ENCODE measurements at places on chromosomes 12 and 14. TPM values are rescaled to one million over a fixed set of nuclear protein-coding genes. Genes with fewer than 3 reads are reported as not detected.
A peak's percentile ranks its signal among the peaks of the same experiment; 100 is the strongest.

Gene PLD4
- not detected for total RNA-seq

DNA sequence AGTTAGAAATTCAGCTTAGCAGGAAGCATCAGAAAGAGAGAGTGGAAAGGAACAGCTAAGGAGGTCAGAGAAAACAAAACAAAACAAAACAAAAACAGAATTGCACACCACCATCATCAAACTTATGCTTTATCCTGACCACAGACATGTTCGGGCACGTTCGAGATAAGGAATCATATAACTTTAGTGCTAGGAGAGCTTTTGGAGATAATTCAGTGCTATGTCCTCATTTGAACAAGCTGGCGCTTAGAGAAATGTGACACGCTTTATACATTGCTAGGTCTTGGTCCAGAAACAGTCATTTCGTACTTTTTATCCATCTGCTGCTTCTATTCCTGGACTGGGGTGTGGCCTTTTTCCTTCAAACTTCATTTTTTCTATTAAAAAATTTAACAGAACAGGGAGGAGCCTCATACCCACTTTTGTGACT is 213.1 kb downstream of the PTPRO start:
- DNase-seq = no peak
- H3K27ac ChIP-seq = peak overlapping the region; percentile 57
- no peaks in the 10 kb centered on the region for H3K36me3 ChIP-seq
- H3K27me3 ChIP-seq = no peaks in the 10 kb centered on the region

Gene TPPP2
- not detected for total RNA-seq

Gene SRGAP1
- 9.8 TPM for total RNA-seq

Gene AKAP3
- total RNA-seq = 2.0 TPM

DNA sequence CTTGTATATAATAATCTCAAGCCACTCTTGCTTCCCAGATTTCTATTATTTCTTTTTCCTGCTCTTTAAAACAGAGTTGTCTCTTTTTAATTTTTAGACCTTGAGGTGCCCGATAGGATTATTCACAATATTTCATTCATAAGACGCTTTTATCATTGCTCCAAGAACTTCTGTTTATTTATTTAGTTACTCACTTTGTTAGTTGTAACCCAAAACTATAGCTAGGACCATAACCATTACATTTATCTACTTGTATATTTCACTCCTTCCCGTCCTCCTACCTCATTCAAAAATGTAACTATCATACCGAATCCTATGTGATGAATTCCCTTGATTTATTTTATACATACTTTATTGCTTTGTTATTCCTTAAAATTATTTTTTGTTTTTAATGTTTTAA is 7.1 kb downstream of the EIF2S3B start:
- H3K27me3 ChIP-seq = no peaks in the 10 kb centered on the region
- no peaks in the 10 kb centered on the region for H3K36me3 ChIP-seq
- H3K4me1 ChIP-seq = no peaks in the 10 kb centered on the region
- no peak overlapping the region for H3K4me3 ChIP-seq
- no peak overlapping the region for H3K27ac ChIP-seq

DNA sequence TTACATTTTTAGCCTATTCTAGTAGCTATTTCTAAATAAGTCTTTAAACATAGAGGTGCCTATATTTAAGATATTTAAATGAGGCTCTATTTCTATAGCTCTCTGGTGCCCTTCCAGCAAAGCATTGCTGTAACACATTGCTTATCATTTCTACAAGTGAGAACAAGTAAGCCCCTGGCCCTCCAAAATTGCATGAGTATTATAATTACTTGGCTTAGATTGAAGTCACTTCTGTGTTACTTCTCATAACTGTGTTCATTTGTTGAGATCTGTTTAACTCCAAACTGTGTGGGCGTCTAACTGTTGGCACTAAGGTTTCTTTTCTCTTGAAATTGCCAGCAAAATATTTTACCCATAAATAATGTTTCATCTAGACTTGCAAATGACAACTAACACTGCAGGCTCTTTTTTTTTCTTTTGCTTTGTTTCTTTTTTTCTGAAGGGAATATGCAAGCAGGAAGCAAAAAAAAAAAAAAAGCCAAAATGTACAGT is 66.5 kb downstream of the DAD1 start:
- no peak overlapping the region for H3K27ac ChIP-seq
- no peaks in the 10 kb centered on the region for H3K27me3 ChIP-seq
- H3K4me1 ChIP-seq = no peaks in the 10 kb centered on the region
- no peaks in the 10 kb centered on the region for H3K36me3 ChIP-seq
- no peak for DNase-seq

- H3K4me3 ChIP-seq = no peak overlapping the region
- H3K4me1 ChIP-seq = no peaks in the 10 kb centered on the region
- H3K36me3 ChIP-seq = no peaks in the 10 kb centered on the region
- no peaks in the 10 kb centered on the region for H3K27me3 ChIP-seq
- DNase-seq = no peak
Measured at GRCh38 chr14:106396999-106397398, 870.6 kb downstream of the TMEM121 start.

Gene CAPZA3
- not detected for total RNA-seq

Gene RFX4
- not detected for total RNA-seq

Gene NTN4
- 12.4 TPM for total RNA-seq

Gene EIF2S3B
- 0.77 TPM for total RNA-seq

- H3K27ac ChIP-seq = no peak overlapping the region
- no peaks in the 10 kb centered on the region for H3K4me1 ChIP-seq
- H3K36me3 ChIP-seq = no peaks in the 10 kb centered on the region
- H3K27me3 ChIP-seq = no peaks in the 10 kb centered on the region
Measured at GRCh38 chr12:43653917-43654316, 101.9 kb upstream of the ADAMTS20 start.

DNA sequence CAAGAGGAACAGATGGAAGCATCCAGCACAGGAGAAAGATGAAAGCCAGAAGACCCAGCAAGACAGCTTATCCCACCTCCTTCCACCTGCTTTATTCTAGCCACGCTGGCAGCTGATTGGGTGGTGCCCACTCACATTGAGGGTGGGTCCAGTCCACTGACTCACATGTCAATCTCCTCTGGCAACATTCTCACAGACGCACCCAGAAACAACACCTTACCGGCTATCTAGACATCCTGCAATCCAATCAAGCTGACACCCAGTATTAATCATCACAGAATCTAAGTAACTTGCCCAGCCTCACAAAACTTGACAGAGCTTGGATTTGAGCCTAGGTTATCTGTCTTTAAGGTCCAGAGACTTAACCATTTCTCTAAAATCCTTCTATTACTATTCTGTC is 208.9 kb downstream of the PAH start:
- no peaks in the 10 kb centered on the region for H3K36me3 ChIP-seq
- no peak overlapping the region for H3K4me3 ChIP-seq
- H3K27me3 ChIP-seq = no peaks in the 10 kb centered on the region

Gene DPF3
- 14.0 TPM for total RNA-seq

Gene SIX1
- not detected for total RNA-seq

- H3K36me3 ChIP-seq = no peaks in the 10 kb centered on the region
- H3K27ac ChIP-seq = no peak overlapping the region
- no peaks in the 10 kb centered on the region for H3K27me3 ChIP-seq
- no peak overlapping the region for H3K4me3 ChIP-seq
- no peaks in the 10 kb centered on the region for H3K4me1 ChIP-seq
- DNase-seq = no peak
Measured at GRCh38 chr14:50855558-50855957, 16.3 kb upstream of the ABHD12B start.

DNA sequence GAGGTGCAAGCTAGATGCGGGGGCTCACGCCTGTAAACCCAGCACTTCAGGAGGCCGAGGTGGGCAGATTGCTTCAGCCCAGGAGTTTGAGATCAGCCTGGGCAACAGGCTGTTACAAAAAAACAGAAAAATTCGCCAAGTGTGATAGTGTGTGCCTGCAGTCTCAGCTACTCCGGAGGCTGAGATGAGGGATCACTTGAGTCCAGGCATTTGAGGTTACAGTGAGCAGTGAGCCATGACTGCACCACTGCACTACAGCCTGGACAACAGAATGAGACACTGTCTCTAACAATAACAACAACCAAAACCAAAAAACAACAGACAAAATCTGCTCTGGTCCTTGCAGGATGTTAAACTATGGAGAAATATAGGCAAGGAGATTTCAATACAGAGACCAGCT is 13.9 kb downstream of the BTBD7 start:
- no peaks in the 10 kb centered on the region for H3K36me3 ChIP-seq
- no peaks in the 10 kb centered on the region for H3K27me3 ChIP-seq
- peaks cover 3% of the 10 kb centered on the region for H3K4me1 ChIP-seq
- DNase-seq = no peak

Gene RIMBP2
- 4.8 TPM for total RNA-seq

Data from colonic mucosa (tissue), 4 donors.